Kidney capillary endothelial cell (primary cell): ENCODE measurements at places on chromosomes 4 and X.

GRCh38 chrX:47482065-47482511, 934 bp downstream of the ZNF41 start:
- DNase-seq: no peak

DNA sequence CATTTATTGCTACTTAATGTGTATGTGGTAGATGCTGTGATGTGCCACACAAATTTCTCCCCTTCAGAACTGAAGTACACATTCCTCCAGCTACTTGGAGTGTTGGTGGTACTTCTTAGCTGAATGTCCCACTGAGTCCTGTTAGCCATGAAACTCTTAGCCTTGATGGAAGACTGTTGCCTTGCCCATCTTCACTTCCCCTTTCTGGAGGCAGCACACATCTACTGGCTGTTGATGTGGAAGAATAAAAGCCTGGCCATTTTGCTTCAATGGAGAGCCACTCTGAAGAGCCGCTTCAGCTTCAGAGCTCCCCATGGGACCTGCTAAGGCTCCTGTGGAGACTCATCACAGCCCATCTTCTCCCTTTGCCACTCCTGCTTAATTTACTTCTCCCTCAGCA, 157.7 kb upstream of the PITX2 start:
- DNase-seq: no peak

DNA sequence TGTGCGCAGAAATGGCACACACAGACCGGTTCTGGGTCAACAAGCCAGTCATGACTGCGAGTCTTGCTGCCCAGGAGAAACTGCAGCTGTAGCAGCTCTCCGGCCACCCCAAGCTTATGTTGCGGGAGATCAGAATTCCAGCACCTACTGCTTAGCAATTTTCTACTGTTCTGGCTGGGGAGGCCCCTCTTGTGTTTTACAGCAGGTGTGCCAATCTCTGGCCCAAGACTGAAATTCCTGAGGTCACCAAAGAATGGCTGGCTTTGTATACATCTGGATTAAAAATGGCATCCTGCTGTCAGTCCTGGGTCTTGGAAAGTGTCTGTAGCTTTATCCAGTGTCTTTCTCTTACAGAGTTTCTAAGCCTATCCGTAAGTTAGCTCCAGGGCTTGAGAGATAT, 68.9 kb upstream of the TRAM1L1 start:
- DNase-seq: no peak

GRCh38 chrX:72269671-72270251, 7.3 kb downstream of the RPS4X start:
- DNase-seq: peak; percentile 56

DNA sequence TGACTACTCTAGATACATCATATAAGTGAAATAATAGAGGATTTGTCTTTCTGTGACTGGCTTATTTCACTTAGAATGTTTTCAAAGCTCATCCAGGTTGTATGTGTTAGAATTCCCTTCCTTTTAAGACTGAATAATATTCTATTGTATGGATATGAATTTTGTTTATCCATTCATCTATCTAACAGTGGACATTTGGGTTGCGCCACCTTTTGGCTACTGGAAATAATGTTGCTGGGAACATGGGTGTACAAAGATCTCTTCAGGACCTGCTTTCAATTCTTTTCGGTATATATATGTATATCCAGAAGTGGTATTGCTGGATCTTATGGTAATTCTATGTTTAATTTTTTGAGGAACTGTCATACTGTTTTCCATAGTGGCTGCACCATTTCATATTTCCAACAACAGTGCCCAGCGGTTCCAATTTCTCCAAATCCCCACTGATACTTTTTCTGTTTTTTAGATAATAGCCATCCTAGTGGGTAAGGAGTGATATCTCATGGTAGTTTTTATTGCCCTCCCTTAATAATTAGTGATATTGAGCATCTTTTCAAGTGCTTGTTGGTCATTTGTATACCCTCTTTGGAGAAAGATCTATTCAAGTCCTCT, 3.4 kb upstream of the SCD5 start:
- DNase-seq: no peak

DNA sequence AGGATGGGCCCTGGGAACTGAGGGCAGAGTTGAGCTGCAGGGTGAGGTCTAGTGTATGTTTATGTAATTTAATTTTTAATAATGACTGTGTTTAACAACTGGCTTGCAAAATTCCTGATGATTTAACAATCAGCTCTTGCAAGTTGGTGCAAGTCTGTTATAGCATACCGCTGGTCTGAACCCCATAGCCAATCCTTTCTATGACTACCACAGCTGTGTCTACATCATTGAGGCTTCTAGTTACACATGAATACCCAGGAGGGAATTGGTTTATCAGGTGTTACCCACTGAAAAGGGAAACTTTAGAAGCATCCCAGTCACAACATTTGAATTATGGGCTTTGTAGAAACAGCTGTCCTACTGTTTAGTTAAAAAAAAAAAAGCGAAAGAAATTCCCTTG, 38.3 kb downstream of the SUPT20HL1 start:
- DNase-seq: no peak

DNA sequence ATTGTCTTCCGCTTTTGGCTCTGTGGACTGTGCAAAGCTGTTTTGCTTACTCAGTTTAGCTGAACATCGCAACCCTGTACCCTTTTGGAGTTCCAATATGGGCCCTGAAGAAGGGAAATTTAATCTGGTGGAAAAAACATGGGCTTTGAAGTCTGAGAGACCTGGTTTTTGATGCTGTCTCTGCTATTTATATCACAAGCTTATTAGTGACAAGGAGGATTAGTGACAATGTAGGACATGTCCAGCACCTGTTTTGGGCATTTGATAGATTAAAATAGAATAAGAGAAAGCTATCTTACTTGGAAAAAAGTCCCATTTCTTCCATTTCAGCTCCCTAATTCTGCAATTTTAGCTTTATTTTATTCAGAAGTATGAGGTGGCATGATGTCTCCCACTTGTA, 417.3 kb downstream of the SPRY1 start:
- no peak for DNase-seq

GRCh38 chr4:38243388-38244053, 283.3 kb downstream of the PTTG2 start:
- no peak for DNase-seq

- DNase-seq: no peak
These were observed 128.3 kb downstream of the PJA1 start for GRCh38 chrX:69036674-69037573.

GRCh38 chr4:78121338-78121904, 64.3 kb downstream of the FRAS1 start:
- no peak for DNase-seq

DNA sequence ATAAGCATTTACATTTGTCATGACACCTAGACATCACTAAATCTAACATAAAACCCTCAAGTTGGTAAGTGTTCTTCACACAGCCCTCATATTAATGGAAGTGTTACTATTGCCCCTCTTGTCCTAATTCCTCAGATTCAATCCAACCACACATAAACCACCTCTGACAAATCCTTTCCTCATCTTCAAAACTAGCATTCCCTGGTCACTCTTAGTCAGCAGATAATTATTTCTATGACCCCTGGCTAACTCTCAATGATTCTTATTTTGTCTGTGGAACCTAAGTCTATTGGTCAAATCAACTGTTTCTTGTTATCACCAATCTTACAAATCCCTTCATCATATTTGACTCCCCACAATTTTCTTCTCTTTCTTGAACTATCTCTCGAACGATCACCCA, 168.6 kb downstream of the PPP3CA start:
- no peak for DNase-seq

- DNase-seq: no peak
These were observed 55.1 kb upstream of the PGAM4 start for GRCh38 chrX:78024349-78025059.
